ENCODE measurements at places on chromosomes 4 and X. TPM values are rescaled to one million over a fixed set of nuclear protein-coding genes. Genes with fewer than 3 reads are reported as not detected.

- no peak for DNase-seq
These were observed 143.0 kb upstream of the GNPDA2 start for GRCh38 chr4:44869222-44869882.

- DNase-seq = no peak
These were observed 111.0 kb downstream of the ASB9 start for GRCh38 chrX:15158736-15159406.

DNA sequence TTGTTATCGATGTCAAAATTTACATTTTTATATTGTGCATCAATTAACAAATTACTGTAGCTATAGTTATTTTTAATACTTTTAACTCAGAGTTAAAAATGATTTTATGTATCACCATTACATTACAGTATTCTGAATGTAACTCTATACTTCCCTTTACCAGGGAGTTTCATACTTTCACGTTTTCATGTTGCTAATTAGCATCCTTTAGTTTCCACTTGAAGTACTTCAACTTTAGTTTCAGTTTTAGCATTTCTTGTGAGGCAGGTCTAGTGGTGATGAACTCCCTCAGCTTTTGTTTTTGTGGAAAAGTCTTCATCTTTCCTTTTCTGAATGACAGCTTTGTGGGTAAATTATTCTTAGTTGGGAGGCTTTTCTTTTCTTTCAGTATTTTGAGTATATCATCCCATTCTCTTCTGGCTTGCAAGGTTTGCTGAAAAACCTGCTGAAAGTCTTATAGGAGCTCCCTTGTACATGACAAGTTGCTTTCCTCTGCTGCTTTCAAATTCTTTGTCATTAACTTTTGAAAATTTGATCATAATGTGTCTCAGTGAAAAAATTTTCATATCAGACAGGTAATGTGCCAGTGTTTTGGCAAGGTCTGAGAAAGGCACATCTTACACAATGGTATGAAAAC is 9.8 kb upstream of the CISD2 start:
- no peak for DNase-seq

GRCh38 chrX:109774706-109775105 is 41.6 kb upstream of the ACSL4 start:
- peak; percentile 68 for DNase-seq

DNA sequence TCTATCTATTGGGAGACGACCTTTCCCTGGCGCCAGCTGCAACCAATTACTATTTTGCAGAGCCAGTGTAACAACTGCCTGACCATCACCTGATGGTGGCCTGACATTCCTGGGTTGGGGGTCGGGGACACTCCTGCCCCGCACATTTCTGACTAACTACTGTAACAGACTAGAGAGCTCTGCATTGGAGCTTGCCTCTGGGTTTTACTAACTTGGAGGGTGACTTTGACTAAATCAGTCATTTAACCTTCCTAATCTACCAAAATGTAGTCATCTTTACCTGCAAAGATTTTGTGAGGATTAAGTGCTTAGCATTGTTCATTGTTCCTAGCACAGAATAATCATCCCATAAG is 37.5 kb upstream of the ABCG2 start:
- no peak for DNase-seq

TGIF2LX gene
- not detected for total RNA-seq

GRCh38 chrX:84469226-84469625 is 33.0 kb downstream of the HDX start:
- peak; percentile 43 for DNase-seq

DNA sequence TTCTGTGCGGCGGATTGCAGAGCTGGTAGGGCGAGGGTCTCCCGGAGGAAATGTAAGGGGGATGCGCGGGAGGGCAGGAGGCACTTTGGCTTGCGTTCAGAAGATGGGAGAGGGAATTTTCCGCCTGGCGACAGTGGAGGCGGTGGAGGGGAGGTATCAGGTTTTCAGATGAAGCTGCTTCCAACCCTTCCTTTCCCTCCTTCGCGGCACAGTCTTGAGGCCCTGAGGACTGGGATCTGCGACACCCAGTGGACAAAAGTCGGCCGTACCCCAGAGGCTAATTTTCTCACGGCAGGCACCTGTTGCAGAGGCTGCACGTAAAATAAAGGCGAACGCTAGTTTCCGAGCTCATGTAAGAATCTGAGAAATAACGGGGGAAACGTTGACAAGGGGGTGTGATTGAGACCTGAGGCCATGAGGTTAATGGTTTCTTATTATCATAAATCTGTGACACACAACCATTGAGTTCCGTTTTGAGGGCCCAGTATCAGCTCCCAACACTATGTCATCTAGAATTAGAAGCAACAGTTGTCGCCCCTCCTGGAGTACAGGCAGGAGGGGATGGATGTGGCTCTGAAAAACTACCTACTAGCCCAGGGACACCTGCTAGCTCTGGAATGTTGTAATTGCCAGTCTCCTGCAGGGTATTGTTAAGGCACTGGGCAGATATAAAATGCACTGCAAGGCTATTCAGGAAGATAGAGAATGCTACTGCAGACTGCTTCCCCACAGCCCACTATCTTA is 1.1 kb downstream of the ZCCHC18 start:
- DNase-seq = peak; percentile 31

- DNase-seq = peak; percentile 7
These were observed 747.6 kb downstream of the PCDH7 start for GRCh38 chr4:31467781-31468180.

GRCh38 chr4:178970433-178971140 is 1528.3 kb upstream of the AGA start:
- no peak for DNase-seq

EFNB1 gene
- total RNA-seq = 23.3 TPM

DNA sequence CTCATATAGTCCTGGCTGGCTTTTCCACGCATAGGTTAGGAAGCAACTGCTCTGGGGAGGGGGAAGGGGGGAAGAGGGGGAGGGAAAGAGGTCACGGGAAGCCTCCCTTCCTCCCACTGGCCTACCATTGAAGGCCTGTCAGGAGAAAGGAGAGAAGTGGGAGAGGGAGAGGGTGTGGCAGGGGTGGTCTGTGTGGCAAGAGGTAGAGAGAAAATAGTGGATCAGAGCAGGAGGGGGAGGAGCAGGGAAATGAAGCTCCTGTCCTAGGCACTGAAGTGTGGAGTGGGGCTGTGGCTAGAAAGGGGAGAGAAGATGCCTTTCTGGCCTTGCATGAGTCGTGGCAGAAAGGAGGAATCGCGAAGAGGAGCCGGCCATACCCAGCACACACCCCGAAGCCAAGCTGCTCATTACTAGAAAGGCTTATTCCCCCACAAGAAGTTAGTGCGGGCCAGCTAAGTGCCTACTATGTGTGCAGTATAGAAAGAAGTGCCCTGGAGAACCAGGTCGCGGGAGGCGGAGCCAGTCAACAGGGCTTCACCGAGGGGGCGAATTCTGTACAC is 1.1 kb upstream of the TMEM164 start:
- no peak for DNase-seq

GRCh38 chr4:53043891-53044650 is 182.0 kb downstream of the RASL11B start:
- no peak for DNase-seq

USP17L15 gene
- not detected for total RNA-seq

DMD gene
- 22.2 TPM for total RNA-seq

HTN1 gene
- total RNA-seq = not detected

DNA sequence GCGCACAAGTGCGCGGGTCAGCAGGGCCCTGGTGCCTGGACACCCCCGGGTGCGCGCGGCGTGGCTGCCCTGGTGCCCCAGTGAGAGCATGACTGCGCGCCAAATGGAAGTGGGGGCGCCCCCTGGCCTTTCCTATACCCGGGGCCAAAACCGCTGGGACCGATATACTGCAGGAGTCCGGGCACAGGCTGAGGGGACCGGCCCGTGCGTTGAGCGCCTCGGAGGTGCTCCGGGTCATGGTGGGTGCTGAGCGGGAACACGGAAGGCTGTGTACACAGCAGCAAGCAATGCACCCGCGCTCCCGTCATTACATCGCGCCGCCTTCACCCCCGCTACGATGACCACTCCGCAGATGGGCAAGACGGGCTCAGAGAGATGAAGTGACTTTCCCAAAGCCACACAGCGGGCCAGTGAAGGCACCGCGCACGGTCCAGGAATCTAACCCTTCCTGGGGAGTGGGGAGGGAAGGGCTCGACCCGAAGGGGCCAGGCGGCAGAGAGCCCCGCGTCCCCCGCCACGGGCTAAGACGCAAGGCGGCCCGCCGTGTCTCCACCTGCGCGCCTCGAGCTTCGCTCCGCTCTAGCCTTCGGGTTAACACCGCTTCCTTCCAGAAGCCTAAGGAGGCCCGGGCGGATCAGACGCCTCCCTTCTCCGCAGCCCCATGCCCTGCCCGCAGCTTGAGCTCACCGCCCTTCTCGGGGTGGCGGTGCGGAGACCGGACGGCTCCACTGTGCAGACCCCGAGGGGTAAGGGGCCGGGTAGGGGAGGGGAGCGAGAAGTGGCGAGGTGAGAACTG is 11.3 kb downstream of the HMX1 start:
- DNase-seq = no peak

DNA sequence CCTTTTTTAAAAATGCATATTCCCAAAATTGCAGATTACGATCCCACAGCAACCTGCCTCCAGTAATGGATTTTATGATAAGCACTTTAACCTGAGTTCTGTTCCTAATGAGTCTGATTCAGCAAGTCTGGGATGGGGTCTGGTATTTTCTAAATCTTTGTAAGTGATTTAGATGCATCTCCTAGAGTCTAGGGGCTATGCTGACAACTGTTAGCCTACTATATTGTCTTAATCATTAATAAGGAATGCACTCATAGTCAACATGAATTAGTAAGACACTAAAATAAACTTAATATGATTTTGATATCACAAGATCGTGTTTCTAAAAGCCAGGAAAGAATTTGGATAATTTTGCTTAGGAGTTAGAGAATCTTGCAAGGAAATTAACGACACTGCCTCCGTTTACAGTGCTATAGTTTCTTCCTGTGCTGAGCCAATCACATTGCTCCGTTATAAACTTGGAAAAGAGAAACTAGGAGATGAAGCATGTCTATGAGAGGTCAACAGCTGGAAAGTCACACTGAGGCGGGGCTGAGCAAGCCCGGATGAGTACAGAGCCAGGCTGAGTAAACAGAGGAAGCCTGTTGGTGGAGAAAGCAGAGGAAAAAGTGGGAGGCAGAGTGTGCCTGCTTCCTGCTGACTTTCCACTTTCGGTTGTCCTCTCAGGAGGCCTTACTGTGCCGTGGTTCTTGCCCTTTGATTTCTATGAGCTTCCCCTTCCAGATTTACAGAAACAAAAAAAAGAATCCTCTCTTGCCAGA is 5.4 kb downstream of the SCARB2 start:
- peak; percentile 73 for DNase-seq

DNA sequence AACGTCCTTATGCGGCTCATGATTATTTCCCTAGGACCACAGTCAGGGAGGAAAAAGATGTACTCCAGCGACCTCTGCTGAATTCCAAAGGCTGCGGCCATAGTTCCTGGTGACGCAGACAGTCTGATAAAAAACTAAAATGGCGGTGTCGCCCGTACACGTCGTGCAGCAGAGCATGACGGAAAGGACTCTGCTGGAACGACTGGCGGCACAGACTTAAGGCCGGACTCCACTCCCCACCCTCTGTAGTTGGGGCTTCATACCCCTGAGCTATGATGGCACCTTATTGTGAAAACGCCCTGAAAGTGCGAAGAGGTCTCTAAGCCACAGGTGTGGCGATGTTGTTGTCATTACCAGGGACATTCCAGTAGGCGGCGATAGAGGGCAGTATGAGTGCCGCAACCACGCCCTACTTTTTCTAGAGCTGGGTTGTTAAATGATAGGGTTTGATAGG is 90.0 kb upstream of the EDA2R start:
- peak; percentile 16 for DNase-seq

GRCh38 chr4:174578366-174578765 is 56.1 kb upstream of the HPGD start:
- peak; percentile 46 for DNase-seq

- DNase-seq = peak; percentile 20
These were observed 426.7 kb downstream of the RPA4 start for GRCh38 chrX:97310373-97310772.

CDS1 gene
- total RNA-seq = 3.8 TPM

ADH4 gene
- total RNA-seq = not detected

DNA sequence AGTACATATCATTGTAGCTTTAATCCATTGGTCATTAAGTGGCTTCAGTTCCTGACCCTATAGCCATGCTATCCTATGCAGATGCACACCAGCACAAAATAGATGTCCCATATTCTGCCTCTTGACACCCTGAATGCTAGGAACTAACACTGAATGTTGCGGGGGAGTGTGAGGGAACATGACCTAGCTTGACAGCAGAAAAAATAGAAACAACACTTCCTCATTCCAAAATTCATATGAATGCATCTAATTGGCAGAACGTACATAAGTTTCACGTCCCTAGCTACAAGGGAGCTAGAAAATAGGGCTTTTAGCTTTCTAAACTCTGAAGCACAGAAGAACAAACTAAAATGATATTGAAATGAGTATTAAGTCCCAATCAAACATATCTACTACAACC is 14.4 kb upstream of the DCAF8L1 start:
- no peak for DNase-seq

- peak; percentile 51 for DNase-seq
These were observed 837.6 kb downstream of the PDHA2 start for GRCh38 chr4:96677499-96677898.

DNA sequence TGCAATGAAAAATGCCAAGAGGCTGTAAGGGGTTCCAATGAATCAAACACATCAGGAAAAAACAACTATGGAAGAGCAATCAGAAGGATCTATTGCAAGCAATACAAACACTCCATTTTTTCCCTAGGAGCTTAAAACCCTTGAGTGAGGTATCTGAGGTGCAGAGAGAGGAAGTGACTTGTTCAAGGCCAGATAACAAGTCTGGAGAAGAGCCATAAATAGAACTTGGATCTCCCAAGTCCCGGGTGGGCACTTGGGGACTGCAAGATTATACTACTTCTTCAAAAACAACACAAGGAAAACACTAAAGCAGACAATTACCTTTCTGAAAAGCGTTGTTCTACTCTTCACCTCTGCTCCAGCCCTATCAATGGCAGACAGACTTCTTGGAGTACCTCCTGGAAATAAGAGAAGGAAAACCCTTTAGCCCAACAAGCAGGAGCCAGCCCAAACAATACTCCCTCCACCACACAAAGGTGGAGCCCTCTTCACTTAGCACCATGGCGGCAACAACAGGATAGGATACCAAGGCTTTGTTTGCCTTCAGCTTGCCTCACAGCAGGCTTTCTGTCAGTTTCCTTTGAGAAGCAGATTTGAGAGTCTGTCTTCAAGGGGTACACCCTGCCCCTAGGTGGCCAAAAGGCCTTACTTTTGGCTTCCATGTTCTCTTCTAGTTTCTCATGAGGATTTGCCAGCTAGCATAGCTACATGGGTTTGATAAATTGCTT is 26.0 kb downstream of the AIFM1 start:
- no peak for DNase-seq

DNA sequence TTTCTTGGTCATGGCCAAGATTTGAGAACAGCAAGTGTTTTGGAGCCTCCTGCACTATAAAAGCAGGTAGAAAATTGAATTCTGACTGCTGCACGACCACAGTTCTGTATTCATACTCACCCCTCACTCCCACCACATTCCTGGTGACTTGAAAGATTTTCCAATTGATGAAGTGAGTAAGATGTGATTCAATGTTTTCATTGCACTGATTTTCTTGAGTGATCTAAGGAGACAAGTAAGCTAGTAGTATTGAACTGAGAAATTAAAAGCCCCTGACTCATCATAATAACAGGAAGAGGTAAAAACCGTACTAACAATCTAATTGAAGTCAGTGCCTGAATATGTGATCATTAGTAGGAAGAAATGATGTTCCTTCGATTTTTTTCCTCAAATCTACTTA is 6.1 kb upstream of the SEC24D start:
- DNase-seq = peak; percentile 84

ASMT gene
- not detected for total RNA-seq
